ENCODE measurements at places on chromosomes 16 and 17.

DNA sequence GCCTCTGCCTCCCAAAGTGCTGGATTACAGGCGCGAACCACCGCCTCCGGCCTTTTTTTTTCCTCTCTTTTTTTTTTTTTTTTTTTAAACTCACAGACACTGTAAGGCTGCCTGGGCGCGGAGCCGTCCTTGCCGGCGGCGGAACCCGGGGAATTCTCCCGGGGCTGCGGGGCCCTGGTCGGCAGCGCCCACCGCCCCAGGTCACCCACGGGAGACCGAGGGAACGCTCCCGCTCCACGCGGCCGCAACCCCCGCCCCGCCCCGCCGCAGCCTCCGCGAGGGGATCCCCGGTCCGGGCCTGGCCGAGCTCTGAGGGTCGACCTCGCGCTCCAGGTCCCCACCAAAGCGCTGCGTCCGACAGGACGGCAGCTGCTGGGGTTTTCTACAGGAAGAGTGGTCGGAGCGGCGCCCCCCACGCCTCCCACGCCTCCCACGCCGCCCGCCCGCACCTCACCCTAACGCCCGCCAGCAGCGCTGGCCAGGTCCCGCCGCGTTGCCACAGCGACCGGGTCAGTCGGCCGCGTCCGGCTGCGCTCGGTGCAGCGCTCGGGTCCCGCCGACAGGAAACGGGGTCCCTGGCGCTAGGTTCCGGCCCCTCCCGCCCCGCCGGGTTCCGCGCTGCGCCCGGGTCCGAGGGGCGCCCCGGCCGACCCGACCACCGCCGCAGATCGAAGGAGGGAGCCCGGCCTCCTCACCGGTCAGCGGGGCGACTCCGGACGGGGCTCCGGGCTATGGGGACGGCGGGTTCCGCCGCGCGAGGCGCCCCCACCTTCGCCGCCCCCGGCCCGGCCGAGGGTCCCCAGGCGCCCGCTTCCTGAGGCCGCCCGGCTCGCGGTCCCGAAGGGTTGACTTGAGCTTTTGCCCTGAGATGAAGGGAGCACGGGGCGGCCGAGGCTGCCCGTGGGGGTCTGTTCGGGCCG, at the start of gene CCDC57:
Gene CCDC57, minus strand, starts transcription at position 512 of the 920 bp plus-strand sequence. CDS start 10,898 bp downstream, outside the sequence.
- peak; percentile 78 for DNase-seq

GRCh38 chr17:18008496-18009268, 30.3 kb downstream of the ATPAF2 start:
- no peak for DNase-seq

DNA sequence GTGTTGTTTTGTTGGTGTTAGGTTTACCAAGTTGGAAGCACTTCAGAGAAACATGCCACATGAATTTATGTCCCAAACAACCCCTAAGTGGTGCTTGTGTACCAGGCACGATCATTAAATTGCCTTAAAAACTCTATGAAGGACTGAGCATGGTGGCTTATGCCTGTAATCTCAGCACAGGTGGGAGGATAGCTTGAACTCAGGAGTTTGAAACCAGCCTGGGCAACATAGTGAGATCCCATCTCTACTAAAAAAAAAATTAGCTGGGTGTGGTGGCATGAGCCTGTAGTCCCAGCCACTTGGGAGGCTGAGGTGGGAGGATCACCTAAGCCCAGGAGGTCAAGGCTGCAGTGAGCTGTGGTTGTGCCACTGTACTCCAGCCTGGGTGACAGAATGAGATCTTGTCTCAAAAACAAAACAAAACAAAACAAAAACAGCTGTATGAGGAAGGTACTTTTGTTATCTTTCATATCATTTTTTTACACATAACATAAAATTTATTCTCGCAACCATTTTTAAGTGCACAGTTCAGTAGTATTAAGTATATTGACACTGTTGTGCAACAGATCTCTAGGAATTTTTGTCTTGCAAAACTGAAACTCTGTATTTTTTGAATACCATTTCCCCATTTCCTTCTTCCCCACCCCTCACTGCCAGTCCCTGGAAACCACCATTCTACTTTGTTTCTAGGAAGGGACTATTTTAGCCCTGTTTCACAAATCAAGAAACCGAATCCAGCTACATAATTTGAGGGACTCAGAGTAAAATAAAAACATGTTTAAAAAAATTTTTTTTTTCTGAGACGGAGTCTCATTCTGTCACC, 14.3 kb upstream of the RBBP6 start:
- DNase-seq = no peak

DNA sequence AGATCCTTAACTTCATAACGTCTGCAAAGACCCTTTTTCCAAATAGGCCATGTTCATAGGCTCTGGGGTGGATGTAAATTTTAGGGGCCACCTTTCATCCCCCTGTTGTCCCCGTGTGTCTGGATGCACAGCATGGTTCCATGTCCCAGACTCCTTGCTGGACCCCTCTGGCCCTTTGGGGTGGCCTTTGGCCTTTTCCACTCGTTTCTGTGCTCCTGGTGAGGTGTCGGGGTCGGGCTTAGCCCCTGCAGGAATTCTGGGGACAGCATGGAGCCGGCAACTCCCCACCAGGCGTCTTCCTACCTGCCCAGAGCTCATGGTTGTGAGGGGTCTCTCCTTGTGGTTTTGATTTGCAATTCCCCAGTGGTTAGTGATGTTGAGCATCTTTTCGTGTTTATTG, 183.5 kb downstream of the SEC14L1 start:
- no peak for DNase-seq

DNA sequence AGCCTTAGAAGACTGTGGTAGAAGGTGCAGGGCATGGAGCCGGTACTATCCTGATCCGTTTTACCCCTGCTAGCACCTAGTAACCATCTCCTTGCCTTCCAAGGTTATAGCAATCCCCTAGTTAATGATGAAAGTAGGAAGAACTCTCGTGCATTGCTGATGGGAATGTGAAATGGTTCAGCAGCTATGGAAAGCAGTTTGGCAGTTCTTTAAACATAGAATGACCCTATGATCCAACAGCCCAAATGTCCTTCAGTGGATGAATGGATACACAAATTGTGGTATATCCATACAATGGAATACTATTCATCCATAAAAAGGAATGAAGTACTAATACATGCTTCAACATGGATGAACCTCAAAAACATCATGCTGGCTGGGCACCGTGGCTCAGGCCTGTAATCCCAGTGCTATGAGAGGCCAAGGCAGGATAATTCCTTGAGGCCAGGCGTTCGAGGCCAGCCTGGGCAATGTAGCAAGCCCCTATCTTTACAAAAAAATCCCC, 6.2 kb upstream of the SRCIN1 start:
- DNase-seq = no peak

GRCh38 chr17:3688027-3688553, 7.9 kb downstream of the P2RX5 start:
- no peak for DNase-seq

DNA sequence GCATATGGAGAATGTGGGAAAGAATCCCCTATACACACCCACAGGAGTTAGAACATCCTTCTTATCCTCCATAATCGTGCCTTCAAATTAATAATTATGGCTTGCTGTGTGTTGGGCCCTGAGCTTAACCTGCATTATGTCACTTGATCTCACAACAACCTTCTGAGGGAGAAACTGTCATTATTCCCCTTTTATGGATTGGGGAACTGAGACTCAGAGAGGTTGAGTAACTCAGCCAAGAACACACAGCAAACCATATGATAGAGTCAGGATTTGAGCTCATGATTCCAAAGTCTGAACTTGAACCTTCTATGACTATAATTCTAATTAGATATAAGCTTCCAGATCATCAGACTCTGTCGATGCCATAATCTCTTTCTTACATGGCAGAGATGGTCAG, 114.2 kb upstream of the CACNG3 start:
- no peak for DNase-seq

GRCh38 chr17:76519048-76519966, 18.1 kb upstream of the RHBDF2 start:
- no peak for DNase-seq

DNA sequence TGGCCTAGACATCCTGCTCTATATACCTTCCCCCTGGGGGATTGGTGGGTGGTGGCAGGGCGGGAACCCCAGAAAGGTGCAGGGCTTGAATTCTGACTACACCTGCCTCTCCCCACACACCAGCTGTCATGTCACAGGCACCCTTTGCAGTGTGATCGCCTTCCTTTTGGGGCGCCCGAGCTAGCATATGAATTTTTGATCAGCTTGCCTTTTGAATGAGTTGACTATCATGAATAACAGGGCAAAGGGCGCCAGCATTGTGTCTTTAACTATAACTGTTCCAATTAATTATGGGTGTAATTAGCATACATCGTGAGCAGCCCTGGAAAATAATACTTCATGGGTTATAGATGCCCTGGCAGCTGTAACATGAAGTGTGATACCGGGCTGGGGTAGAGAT, 72.7 kb downstream of the CYLD start:
- DNase-seq = no peak

DNA sequence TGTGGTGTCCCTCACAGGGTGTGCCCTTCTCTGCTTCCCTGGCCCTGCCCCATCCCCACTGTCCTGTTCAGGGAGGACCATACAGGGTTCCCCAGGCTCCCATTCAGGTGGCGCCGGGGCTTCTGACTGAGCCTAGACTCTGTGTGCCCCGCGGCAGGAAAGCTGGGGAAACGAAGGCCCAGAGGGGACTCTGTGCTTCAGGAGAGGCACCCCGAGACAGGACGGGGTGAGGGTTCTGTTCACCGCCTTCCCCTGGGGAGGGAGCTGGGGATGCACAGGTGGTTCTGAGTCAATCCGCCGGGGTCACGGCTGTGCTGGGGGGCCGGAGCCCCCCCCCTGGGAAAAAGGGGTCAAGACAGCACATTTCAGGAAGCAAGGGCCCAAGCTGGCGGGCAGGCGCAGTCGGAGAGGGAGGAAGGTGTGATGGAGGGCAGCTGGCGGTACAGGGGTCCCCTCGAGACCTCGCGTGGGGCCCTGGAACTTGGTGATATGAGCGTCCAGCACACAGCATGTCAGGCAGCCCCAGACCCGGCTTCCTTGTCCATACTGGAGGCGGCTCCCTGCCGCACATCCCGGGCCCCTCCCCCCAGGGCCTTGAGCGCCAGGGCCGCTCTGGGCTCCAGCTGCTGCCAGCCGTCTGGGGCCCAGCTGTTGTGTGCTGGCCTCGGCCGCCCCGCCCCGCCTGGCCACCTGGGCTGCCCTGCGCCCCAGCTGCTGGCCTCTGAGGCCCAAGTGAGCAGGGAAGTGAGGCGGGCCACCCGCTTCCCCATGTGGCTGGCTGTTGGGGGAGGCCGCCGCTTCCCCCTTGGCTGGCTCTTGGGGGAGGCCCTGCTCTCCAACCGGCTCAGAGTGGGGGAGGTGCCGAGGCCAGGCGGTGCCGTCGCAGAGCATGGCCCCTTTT, 5.6 kb upstream of the NOTUM start:
- no peak for DNase-seq

GRCh38 chr17:45060382-45060796, 728 bp upstream of the NMT1 start:
- no peak for DNase-seq

DNA sequence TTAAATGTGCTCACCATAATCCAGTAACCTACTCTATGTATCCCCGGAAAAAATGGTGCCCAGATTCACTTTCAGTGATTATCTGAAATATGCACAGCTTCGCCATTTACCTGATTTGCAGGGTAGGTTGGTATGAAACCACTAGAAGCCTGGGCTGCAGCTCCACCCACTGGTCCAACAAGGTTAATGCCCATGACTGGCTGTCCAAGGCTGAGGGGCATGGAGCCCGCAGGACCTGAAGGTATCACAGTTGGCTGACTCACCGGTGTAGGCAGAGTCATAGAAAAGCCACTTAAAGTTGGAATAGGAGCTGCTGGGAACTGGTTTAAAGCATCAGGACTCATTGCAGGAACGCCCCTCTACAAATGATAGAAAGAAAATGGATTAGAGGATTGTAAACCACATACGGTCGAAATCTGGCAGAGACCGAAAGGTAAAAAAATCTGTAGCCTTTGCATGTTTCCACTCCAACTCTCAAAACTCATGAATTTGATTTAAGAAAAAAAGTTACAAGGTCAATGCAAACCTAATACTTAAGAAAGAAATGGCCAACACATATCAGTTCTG, 38.6 kb downstream of the SYNRG start:
- DNase-seq = peak; percentile 12

GRCh38 chr17:35892091-35893035, 12.2 kb upstream of the CCL5 start:
- DNase-seq = peak; percentile 71

GRCh38 chr16:787978-788398, at the start of gene RPUSD1:
Gene RPUSD1, minus strand, starts transcription at chr16:788381. Its CDS starts 644 bp downstream, at chr16:787737.
- DNase-seq = no peak

Data from NK-92 treated with Interleukin-12 subunit alpha and Interleukin-12 subunit beta, amount 100 ng/mL, for 24 hours (cell line).